ENCODE measurements at places on chromosomes 2 and 18. TPM values are rescaled to one million over a fixed set of nuclear protein-coding genes. Genes with fewer than 3 reads are reported as not detected.

Gene MREG
- polyA plus RNA-seq = 17.0 TPM

Gene MCFD2
- polyA plus RNA-seq = 45.8 TPM

Gene AGXT
- not detected for polyA plus RNA-seq

Gene TRIM43
- not detected for polyA plus RNA-seq

Gene ZNF142
- polyA plus RNA-seq = 4.4 TPM

Measured in foreskin keratinocyte (primary cell).